ENCODE measurements at places on chromosomes 1 and 21. TPM values are rescaled to one million over a fixed set of nuclear protein-coding genes. Genes with fewer than 3 reads are reported as not detected.

Gene DMBX1
- 0.76 TPM for total RNA-seq

Gene LRRC38
- not detected for total RNA-seq

Gene CD1C
- total RNA-seq: not detected

Gene IPO9
- 41.3 TPM for total RNA-seq

Gene INAVA
- total RNA-seq: 43.7 TPM

Gene SF3B4
- total RNA-seq: 125 TPM

Gene LCE2C
- not detected for total RNA-seq

Gene SMPDL3B
- 0.99 TPM for total RNA-seq

Gene HAO2
- total RNA-seq: not detected

Gene ZBTB8B
- under 0.01 TPM for total RNA-seq

Gene PLXNA2
- 0.87 TPM for total RNA-seq

Gene GJA4
- total RNA-seq: not detected

Measured in A549 treated with CpdA at 1 μM for 4 hours (cell line).